MCF 10A (cell line): ENCODE measurements at places on chromosomes 2 and 18.

DNA sequence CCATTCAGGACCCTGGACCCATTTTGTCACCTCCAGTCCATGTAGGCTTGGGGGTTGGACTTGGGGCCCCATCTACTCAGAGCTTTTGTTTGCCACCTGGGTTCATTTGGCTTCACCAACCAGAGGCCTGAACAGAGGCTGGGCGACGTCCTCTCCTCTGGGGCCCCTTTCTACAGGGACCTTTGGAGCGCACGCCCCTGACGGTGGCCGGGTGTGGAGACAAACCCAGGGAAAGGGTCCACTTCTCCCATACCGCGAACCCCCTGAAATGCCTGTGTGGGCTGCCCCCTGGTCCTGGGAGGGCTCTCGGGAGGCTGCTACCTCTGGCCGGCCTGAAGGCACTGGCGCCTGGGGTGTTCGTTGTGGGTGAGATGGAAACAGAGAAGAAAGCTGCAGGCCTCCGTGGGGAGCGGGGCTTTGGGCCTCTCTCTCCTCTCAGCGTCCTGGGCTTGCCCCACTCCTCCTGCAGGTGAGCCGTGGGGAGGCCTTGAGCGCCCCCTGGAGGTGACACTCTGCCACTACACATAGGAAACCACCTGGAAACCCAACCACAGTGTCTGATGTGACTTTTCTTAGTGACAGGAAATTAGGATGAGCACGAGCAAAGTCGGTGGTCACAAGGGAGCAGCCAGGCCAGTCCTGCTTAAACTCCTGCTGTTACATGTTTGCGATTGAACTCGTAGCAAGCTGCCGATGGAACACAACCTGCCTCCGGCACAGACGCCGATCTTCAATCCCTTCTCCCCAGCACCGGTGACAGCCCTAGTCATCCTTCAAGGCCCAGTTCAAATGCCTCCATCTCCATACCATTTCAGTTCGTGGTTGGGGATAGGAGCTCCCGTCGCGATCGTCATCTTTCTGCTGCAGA lies 12.0 kb upstream of the NTSR2 start:
- DNase-seq, result peak; percentile 59

DNA sequence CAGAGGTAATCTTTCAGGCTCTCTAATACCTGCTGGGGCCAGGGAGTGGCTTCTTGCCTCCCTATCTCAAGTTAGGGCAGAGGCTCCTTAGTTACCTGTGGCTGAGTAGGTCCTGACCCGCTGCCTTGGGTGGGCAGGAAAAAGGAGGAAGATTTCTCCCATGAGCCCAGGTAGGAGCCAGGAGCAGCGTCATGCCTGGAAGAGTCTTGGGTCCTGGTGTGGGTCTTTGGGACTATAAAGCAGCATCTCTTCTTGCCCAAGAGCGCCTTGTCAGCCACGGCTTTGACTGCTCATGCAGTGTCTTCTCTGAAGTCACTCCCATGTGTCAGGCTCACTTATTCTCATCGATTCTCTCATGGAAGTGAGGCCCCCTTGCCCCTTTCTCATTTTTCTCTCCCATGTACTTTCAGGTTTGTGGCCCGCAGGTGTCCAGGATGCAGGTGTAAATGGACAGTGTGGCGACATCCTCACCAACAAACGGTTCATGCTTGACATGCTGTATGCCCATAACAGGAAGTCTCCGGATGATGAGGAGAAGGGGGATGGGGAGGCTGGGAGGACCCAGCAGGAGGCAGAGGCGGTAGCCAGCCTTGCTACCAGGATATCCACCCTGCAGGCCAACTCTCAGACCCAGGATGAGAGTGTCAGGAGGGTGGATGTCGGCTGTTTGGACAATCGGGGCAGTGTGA lies 111.2 kb downstream of the TPGS2 start:
- DNase-seq, result no peak

- no peak for DNase-seq
Observed at GRCh38 chr18:26524504-26525351, 23.6 kb downstream of the KCTD1 start.

GRCh38 chr2:152434395-152435182 lies 99.6 kb downstream of the FMNL2 start:
- no peak for DNase-seq

DNA sequence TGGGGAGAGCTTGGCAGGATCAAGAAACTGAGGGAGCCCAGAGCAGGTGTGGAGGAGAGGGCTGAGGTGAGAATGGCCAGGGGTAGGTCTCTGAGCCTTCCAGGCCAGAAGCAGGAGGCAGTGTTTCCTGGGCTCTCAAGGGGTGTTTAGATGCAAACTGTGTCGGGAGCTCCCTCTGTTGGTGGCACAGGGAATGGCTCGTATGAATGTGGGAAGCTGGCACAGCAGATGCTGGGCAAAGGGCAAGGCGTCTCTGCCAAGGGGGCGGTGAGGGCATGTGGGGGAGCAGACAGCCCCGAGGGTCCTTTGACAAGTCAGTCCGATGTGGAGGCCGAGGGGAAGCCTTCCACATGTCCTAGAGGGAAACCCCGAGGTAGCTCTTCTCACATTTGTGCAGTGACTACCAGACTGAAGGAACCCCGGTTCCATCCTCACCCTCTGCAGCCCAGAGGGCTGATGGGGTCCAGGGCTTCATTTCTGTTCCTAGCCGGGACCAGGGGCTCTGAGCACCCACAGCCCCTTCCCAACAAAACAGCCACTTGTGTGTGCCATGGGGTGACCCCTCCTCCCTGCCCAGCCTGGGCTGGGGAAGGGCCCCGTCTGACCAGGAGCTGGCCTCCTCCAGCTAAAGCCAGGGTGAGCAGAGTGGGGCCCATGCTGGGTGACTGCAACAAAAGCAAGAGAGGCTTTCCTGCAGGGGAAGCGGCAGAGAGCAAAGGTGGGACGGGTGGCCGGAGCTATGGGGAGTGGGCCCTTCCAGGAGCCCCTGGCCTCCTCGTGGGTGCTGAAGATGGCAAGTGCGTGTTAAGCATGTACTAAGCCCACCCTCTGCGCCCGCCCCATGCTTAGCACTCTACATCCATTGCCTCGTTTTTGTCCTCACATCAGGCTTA lies 103.4 kb downstream of the SEPTIN10 start:
- peak; percentile 87 for DNase-seq

DNA sequence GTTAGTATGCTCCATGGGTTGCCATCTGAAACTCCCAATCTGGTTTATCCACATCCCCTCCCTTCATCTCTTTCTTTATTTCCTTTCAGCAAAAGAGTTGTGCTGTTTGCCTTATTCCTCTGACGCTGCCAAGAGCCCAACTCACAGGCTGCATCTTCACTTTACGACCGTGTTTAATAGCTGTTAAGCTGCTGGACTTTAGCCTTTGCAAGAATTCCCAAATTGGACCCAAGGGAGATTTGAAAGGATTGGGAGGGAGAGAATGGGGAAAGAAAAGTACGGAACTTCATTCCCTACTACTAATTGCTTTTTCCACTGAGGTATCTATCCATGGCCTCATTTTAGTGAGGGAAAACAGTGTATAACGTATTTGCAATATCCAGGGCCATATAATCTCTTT lies 263.4 kb upstream of the MEIS1 start:
- DNase-seq, result no peak

GRCh38 chr2:219252084-219252483 lies 959 bp upstream of the TUBA4B start:
- peak; percentile 77 for DNase-seq
